NCI-H82 (cell line): ENCODE measurements at places on chromosomes 11 and 22.
A peak's percentile ranks its signal among the peaks of the same experiment; 100 is the strongest.

- no peak for DNase-seq
Observed at GRCh38 chr22:32653823-32654222, 147.7 kb upstream of the TIMP3 start.

GRCh38 chr11:15707971-15708370, 593.2 kb downstream of the INSC start:
- DNase-seq: peak; percentile 2

- DNase-seq: no peak
Observed at GRCh38 chr11:89119426-89119825, 53.6 kb upstream of the GRM5 start.

- DNase-seq: no peak
Observed at GRCh38 chr22:23059284-23059948, 10.9 kb upstream of the GNAZ start.

- no peak for DNase-seq
Observed at GRCh38 chr11:100830978-100831732, 144.1 kb downstream of the ARHGAP42 start.

- DNase-seq: no peak
Observed at GRCh38 chr11:120707098-120707497, 195.6 kb downstream of the GRIK4 start.
